ENCODE measurements at places on chromosomes 4 and X. TPM values are rescaled to one million over a fixed set of nuclear protein-coding genes. Genes with fewer than 3 reads are reported as not detected.

- no peaks in the 10 kb centered on the region for H3K36me3 ChIP-seq
- H3K4me1 ChIP-seq: no peaks in the 10 kb centered on the region
- no peaks in the 10 kb centered on the region for H3K27me3 ChIP-seq
- DNase-seq: no peak
Observed at GRCh38 chr4:111636961-111637585, 508.2 kb upstream of the FAM241A start.

- H3K4me3 ChIP-seq: no peak overlapping the region
- no peak overlapping the region for H3K27ac ChIP-seq
- no peaks in the 10 kb centered on the region for H3K27me3 ChIP-seq
- no peaks in the 10 kb centered on the region for H3K4me1 ChIP-seq
Observed at GRCh38 chr4:94665500-94666404, 92.0 kb upstream of the BMPR1B start.

DNA sequence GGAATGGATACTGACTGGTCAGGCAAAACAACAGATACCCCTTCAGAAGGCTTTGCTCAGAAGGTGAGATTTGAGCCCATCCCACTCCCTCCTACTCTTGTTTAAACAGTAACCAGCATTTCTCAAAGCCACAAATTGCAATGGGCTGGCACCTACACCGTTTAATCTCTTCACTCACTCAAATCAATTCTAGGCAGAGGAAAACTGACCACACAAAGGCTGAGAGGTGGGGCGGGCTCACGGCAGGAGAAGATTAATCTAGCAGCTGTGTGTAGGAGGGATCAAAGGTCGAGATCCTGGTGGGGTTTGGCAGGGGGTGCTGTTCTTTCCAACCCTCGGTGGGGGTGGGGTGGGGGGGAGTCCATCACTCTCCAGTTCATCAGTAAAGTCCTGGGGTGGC lies 622.4 kb downstream of the BCOR start:
- H3K4me1 ChIP-seq: no peaks in the 10 kb centered on the region
- H3K4me3 ChIP-seq: no peak overlapping the region
- no peak overlapping the region for H3K27ac ChIP-seq
- DNase-seq: no peak

GRCh38 chr4:4899202-4899925 lies 39.9 kb downstream of the MSX1 start:
- H3K27ac ChIP-seq: no peak overlapping the region
- no peaks in the 10 kb centered on the region for H3K36me3 ChIP-seq
- no peak for DNase-seq
- no peak overlapping the region for H3K4me3 ChIP-seq

GRCh38 chr4:40122941-40123340 lies 66.3 kb downstream of the N4BP2 start:
- H3K36me3 ChIP-seq: no peaks in the 10 kb centered on the region
- H3K4me1 ChIP-seq: no peaks in the 10 kb centered on the region

GRCh38 chr4:176549161-176549865 lies 229.5 kb downstream of the SPCS3 start:
- DNase-seq: no peak
- no peak overlapping the region for H3K4me3 ChIP-seq
- no peaks in the 10 kb centered on the region for H3K4me1 ChIP-seq
- no peak overlapping the region for H3K27ac ChIP-seq

DNA sequence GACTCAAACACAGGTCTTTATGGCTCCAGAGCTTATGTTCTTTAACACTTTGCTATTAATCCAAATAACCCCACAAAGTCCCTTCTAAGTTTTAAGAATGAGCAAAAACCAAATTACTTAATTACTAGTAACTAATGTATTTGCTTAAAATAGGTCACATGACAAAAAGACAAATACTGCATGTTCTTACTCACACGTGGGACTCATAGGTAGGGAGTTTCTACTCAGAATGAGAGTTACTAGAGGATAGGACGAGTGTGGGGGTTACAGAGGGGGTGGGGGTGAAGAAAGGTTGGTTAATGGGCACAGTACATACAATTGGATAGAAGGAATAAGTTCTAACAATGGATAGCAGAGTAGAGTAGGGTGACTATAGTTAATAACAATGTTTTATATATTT lies 5.8 kb downstream of the RPS6KA3 start:
- H3K27me3 ChIP-seq: peaks cover 2% of the 10 kb centered on the region
- H3K27ac ChIP-seq: no peak overlapping the region

DNA sequence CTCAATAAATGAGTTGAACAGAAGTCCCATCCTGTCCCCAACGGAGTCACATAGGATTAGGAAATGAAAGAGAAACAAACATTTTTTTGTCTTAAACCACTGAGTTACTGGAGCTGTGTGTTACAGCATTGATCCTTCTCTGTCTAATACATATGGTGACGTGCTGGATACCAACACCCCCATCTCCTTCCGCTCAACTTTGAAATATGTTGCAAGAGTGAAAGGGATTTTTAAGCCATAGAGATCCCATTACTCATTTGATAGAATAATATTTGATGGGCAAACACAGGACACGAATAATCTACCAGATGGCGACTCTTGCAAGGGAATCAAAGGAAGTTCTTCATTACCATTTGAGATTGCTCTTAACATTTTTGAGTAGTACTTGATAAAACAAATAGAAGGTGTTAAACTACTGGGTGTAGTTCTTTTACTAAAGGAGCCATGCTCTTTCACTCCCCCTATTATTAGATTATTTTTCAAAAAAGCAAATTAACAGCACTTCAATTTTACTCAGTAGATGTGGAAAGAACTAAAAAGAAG lies 140.5 kb downstream of the PACRGL start:
- no peaks in the 10 kb centered on the region for H3K36me3 ChIP-seq
- DNase-seq: no peak
- H3K4me1 ChIP-seq: no peaks in the 10 kb centered on the region
- no peak overlapping the region for H3K27ac ChIP-seq
- no peaks in the 10 kb centered on the region for H3K27me3 ChIP-seq
- H3K4me3 ChIP-seq: no peak overlapping the region

- no peak for DNase-seq
- H3K4me1 ChIP-seq: no peaks in the 10 kb centered on the region
- H3K4me3 ChIP-seq: no peak overlapping the region
Observed at GRCh38 chr4:173046818-173047217, 121.8 kb upstream of the GALNT7 start.

- H3K27me3 ChIP-seq: no peaks in the 10 kb centered on the region
- H3K4me3 ChIP-seq: no peak overlapping the region
- H3K36me3 ChIP-seq: no peaks in the 10 kb centered on the region
- H3K27ac ChIP-seq: no peak overlapping the region
- no peaks in the 10 kb centered on the region for H3K4me1 ChIP-seq
- no peak for DNase-seq
Observed at GRCh38 chrX:108699368-108699767, 37.0 kb downstream of the IRS4 start.

- H3K4me3 ChIP-seq: no peak overlapping the region
- no peaks in the 10 kb centered on the region for H3K27me3 ChIP-seq
- H3K4me1 ChIP-seq: no peaks in the 10 kb centered on the region
Observed at GRCh38 chr4:85180533-85180932, 214.0 kb upstream of the WDFY3 start.

DNA sequence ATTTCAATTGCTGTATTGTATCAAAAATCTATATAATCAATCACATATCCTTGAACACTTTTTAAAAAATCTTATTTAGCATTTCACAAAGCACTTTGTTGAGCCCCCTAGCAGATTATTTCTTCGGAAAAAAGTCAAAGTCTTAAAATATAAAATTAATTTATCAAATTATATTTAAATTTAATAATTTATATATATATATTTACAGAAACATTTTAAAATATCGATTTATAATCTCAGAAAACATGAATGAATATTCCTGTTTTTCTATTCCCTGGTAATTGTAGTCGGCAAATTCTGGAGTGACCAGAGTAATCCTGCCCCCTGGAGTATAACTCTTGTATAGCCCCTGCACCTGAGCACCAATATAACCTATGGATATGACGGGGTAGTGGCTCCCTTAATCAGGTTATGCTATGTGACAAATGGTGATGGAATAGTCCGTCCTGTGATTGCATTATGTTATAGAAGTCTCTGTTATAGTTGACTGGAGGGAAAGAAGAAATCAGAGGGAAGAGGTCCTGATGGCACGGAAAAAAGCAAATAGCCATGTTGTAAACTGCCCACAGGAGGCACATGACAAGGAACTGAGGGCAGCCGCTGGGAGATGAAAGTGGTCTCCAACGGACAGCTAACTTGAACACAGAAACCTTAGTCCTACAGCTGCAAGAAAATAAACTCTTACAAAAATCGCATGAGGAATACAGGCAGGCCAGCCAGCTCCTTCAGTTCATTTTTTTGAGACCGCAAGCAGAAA lies 1092.3 kb downstream of the ARAP2 start:
- no peaks in the 10 kb centered on the region for H3K27me3 ChIP-seq
- no peaks in the 10 kb centered on the region for H3K36me3 ChIP-seq
- no peak for DNase-seq

The CORIN gene
- total RNA-seq: not detected

The MAOB gene
- total RNA-seq: 4.6 TPM

The TBC1D25 gene
- 8.2 TPM for total RNA-seq

The GUCY1B1 gene
- 34.9 TPM for total RNA-seq

The FHDC1 gene
- total RNA-seq: 0.75 TPM

The CCSER1 gene
- total RNA-seq: 8.9 TPM

The EREG gene
- total RNA-seq: not detected

The USP51 gene
- total RNA-seq: 9.0 TPM
